ENCODE measurements at places on chromosomes 7 and 10.

DNA sequence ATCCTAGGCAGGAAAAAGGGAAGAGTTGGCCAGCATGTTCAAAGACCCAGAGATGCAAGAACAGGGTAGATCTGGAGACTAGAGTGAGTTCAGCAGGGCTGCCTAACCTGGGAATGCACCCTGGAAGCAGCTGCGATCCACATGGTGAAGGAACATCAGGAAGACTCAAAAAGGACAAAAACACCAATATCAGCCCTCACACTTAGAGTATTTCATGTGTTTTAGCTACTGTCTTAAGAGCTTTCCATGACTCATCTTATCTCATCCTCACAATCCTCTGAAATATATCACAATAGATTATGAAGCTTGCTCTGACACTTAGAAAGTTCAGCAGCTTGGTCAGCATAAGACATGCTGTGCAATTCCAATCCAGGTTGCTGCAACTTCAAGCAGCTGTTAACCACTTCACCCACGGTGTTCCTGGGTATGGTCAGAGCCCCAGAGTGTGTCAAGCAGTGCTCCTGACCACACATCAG, 380.9 kb downstream of the PARD3 start:
- DNase-seq: no peak

GRCh38 chr10:47368431-47369180, 15.5 kb downstream of the ZNF488 start:
- no peak for DNase-seq

DNA sequence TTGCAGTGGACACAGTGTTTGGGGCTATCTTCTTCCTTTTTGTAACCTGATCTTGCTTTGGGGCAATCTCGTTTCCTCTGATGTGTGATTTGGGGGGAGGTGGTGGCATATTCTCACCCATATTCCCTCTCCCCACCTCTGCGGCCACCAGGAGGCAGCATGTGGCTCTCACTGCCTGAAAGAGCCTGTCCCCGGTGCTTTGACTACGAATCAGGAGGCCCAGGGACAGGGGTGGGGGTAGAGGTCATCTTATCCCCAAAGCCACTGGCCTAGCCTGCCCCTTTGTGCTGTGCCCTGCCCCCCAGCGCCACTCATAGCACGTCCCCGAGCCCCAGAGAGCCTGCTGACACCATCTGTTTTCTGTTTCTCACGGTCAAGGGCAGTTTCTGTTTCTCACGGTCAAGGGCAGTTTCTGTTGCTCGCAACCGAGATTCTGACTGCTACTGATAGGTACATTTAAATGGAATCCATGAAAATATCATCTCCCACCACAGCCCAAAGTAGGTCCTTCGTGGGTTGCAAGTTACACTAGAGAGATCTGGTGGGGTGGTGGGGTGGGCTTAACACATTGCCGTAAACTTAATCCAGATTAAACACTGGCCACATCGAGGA, 28.2 kb downstream of the PHYH start:
- DNase-seq: no peak

- DNase-seq: no peak
These were observed 10.4 kb downstream of the TNS3 start for GRCh38 chr7:47571331-47572093.

DNA sequence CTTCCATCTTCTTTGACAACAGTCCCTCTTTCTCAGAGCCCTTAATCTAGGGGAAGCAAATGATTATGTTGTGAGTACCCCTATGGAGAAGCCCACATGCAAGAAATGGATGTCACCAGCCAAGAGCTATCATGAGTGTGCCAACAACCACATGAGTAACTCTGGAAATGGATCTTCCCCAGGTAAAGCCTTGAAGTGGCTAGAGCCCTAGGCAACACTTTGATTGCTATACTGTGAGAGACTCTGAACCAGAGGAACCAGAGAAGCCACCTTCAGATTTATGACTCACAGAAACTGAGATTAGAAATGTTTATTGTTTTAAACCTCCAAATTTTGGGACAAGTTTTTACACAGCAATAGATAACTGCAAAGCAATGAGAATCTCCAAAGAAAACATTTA, 60.9 kb upstream of the COL1A2 start:
- no peak for DNase-seq

- DNase-seq: no peak
These were observed 312 bp downstream of the ARL4A start for GRCh38 chr7:12687718-12688171.

- no peak for DNase-seq
These were observed 1.4 kb upstream of the GIMAP5 start for GRCh38 chr7:150735596-150736358.

GRCh38 chr7:68423356-68423755, 1174.9 kb upstream of the AUTS2 start:
- no peak for DNase-seq

GRCh38 chr10:32788359-32788758, 169.7 kb downstream of the ITGB1 start:
- no peak for DNase-seq

DNA sequence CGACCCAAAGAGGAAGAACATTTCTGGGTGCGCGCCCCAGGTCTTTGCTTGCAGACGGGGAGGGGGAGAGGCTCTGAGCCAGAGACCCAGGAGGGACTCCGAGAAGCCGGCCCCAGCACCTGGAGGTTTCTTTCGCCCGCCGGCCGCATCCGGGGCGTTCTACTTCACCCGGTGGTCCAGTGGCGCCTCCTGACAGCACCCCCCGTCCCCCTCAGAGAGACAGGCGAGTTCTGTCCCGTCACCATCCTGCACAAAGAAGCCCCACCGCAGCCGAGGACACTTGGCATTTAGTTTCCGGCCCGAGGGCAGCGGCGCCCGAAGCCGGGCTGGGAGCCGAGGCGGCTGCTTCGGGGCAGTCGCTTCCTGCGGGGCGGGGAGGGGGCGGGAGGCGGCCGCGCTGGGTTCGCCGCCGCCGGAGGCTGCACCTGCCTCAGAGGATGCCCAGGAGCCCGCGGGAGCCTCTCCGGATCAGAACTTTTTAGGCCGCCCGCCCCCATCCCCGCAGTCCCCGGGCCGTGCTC, at the start of gene TMEM178B:
TSS of gene TMEM178B (plus strand) at position 424 of the 521 bp plus-strand sequence.
- peak; percentile 61 for DNase-seq

DNA sequence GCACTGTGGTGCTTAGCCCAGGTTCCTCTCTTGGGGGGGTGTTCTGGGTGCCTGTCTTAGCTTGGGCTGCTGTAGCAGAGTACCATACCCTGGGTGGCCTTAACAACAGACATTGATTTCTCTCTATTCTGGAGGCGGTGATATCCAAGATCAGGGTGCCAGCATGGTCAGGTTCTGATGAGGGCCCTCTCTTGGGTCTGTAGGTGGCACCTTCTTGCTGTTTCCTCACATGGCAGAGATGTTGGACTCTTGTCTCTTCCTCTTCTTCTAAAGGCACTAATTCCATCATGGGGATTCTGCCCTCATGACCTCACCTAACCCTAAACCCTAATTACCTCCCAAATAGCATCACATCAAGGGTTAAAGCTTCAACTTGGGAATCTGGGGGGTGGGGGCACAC, 19.9 kb upstream of the CRHR2 start:
- no peak for DNase-seq

DNA sequence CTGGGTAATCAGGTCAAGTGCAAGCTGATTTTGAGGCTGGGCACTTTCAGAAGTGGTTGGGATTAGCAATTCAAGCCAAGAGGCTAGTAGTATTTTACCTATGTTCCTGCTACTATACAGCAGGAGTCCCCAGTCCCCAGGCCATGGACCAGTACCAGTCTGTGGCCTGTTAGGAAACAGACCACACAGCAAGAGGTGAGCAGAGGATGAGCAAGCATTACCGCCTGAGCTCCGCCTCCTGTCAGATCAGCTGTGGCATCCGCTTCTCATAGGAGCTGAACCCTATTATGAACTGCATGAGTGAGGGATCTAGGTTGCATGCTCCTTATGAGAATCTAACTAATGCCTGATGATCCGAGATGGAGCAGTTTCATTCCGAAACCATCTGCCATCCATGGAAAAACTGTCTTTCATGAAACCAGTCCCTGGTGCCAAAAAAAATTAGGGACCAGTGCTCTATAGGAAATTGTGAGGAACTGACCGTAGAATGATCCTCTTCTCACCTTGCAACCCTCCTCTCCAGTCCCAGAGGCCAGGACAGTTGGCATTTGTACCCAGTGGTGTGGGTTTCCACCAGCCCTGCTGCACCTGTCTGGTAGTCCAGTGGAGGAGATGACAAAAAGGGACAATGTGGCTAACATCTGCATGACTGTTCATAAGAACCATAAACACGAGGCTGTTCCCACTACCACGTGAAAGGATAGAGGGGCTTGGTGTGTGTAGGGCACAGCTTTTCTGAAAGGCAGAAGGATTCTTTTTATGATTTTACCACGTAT, 172.5 kb downstream of the KIAA1217 start:
- DNase-seq: no peak

DNA sequence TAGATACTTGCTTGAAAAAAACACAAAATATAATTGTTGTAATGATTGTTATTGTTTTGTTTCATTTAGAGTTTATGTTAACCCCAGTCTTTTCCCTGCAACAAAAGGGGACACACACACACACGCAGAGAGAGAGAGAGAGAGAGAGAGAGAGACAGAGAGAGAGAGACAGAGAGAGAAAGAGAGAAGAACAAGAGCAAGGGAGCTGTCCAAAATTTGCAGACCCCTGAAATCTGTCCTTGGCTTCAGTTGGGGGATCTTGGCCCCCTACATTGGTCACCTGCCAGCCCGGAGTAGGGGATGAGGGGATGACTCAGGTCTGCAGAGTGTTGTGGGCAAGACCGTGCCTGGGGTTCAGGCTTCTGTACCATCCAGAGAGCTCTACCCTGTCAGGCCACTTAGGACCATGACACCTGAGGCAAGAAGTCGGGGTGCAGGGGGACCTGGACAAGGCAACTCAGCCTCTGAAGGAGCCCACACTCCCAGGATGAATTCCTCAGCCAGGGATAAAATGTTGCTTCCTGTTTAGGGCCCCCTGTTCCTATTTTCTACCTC, 73.1 kb downstream of the RAMP3 start:
- no peak for DNase-seq

DNA sequence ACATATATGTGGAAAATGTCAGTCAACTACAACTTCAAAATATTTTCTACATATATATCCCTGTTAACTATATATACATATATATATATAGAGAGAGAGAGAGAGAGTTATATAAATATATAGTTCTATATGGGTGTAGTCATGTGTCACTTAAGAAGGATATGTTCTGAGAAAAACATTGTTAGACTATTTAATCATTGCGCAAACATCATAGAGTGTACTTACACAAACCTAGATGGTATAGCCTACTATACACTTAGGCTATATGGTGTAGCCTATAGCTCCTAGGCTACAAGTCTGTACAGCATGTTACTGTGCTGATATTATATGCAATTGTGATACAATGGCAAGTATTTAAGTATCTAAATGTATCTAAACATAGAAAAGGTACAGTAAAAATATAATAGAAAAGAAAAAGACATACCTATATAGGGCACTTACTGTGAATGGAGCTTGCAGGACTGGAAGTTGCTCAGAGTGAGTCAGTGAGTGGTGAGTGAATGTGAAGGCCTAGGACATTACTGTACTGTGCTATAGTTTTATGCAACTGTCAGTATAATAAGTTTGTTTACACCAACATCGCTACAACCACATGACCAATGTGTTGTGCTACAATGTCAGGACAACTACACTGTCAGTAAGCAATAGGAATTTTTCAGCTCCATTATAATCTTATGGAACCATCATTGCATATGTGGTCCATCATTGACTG, 18.0 kb upstream of the FGL2 start:
- DNase-seq: no peak

GRCh38 chr7:26492816-26493215, 201.2 kb downstream of the SNX10 start:
- DNase-seq: no peak

DNA sequence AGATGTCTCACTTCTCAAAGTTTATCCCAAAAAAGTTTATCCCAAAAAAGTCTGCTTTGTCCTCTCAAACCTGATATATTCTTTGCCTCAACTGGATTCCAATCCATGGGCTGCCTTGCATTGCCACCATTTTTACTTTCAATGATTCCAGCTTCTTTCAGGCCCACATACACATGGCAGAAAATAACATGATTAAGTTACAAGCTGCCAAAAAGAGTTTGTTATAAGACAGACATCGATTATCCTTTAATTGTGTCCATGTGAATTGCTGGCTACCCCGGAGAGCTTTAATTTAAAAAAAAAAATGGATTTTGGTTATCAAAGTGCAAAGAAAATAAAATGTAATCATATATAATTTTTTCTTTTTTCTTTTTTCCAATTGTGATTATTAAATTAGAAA, 819.6 kb upstream of the SORCS1 start:
- DNase-seq: no peak

GRCh38 chr7:7562736-7563135, 3.9 kb upstream of the MIOS start:
- no peak for DNase-seq

- DNase-seq: no peak
These were observed 135.8 kb downstream of the CAMK1D start for GRCh38 chr10:12484941-12485805.

- no peak for DNase-seq
These were observed 3.3 kb downstream of the GATA3 start for GRCh38 chr10:8057636-8058273.

DNA sequence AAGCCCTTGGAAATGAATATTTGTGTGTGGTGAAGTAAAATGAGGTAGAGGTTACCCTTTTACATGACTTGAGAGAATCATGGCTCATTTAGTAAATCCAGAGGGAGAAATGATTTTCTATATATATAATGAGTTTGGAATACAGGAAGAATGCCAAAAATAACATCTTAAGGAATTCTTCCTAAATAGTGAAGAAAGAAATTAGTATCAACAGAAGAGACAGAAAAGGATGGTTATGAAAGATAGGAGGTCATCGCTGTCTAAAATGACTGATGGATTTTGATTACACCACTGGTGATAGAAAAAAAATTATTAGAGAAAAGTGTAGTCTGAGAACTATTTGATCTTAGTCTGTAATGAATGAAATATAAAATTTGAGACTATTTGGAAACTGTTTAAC, 283.0 kb downstream of the ADK start:
- no peak for DNase-seq

DNA sequence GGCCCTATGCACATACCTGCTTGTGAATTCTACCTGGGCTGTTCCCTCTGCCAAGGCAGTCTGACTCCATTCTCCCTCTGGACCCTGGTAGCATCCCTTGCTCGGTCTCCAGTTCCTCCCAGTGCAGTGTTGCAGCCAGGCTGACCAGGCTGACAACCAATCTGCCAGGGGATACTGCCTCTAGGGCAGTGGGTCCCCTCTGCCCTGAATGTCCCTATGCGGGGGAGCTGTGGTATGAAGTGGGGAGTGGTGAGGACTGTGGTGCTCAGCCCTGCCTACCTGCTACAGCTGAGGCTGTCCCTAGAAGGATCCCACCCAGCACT, 48.0 kb upstream of the CAMK2B start:
- DNase-seq: no peak
